Stimulated activated CD4-positive, alpha-beta T cell treated with anti-CD3 and anti-CD28 coated beads, TNF-alpha, amount 100 ng/mL, for 24 hours (primary cell): ENCODE measurements at places on chromosomes 1 and 21.
A peak's percentile ranks its signal among the peaks of the same experiment; 100 is the strongest.

- DNase-seq, result no peak
These were observed 97.6 kb upstream of the MAGI3 start for GRCh38 chr1:113292603-113293255.

DNA sequence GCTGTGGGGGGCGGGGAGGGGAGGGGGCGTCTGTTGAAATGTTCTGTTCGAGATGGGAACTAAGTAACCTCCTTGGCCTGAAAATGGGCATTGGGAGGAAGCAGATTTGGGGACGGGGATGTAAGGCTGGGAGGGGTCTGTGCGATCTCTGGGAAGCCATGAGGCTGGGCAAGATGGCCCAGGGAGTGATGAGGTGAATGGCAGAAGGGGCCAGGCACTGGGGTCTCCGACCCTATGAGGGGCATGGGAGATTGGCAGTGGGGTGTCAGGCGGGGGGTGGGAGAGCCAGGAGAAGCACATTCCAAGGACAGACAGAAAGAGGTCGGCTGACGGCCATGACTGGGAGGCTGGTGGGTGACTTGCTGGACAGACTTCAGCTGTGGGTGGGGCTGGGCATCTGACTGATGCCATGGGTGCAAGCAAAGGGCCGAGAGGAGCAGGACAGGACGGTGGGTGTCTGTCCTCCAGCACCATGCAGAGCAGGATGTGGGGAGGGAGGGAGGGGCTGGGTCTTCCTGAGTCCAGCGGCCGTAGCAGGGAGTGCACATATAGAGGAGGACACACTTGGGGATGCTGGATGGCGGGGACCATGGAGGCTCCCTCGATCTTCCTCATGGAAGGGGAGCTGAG is 30.0 kb upstream of the COL18A1 start:
- no peak for DNase-seq

GRCh38 chr1:108962681-108963051 is 618 bp downstream of the CLCC1 start:
- peak; percentile 35 for DNase-seq

GRCh38 chr1:21664806-21665588 is 4.2 kb downstream of the RAP1GAP start:
- DNase-seq, result no peak

GRCh38 chr1:62377043-62377562 is 57.9 kb upstream of the KANK4 start:
- DNase-seq, result no peak

DNA sequence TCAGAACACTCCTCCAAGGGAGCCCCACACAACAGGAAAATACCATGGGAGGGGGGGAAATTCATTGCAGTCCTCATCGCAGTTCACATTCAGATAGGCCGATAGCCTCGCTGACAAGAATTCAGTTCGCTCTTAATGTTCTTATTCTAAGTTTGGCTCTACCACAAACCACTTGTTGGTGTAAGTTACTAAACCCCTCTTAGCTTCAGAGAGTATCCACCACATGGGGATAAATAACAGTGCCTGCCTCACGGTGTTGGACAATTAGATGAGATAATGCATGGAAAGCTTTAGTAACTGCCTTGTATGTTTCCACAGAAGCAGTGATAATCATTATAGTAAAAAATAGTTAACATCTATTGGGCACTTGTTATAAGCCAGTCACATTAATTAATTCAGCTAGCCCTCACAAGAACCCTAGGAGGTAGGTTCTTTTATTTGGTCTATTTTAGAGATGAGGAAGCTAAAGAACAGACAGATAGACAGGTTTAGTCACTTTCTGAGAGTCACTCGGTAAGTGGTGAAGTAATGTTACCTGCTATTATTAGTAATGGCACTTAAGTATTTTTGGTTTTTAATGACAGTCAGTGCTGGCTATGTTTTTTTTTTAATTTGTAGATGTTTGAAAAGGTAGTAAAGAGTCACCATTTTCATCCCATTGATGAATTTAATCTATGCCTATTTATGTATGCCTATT is 10.1 kb downstream of the VAV3 start:
- no peak for DNase-seq

DNA sequence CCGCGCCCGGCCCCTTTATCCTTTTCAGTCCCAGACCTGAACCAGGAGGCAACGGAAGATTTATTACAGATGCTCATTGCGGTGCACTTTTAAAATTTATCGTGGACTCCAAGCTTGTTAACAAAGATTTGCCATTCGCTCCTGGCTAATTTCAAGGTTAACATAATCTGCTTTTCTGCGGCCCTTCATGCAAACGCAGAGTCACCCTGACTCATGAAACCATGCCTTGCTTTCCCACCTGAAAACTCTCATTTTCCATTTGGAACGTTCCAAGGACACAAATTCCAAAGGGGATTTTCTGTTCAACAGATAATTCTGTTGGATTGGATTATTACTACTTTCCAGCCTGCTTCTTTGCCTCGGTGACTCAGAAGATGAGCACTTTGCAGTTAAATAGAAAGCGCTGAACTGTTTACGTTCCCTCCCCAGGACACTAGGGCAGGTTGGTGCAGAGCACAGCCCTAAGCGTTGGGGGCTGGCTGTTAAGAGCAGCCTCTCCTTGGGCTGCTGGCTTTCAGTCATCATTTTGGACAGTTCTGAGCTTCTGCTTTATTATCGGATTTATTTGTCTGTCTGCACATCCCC is 51.1 kb downstream of the CD247 start:
- no peak for DNase-seq

DNA sequence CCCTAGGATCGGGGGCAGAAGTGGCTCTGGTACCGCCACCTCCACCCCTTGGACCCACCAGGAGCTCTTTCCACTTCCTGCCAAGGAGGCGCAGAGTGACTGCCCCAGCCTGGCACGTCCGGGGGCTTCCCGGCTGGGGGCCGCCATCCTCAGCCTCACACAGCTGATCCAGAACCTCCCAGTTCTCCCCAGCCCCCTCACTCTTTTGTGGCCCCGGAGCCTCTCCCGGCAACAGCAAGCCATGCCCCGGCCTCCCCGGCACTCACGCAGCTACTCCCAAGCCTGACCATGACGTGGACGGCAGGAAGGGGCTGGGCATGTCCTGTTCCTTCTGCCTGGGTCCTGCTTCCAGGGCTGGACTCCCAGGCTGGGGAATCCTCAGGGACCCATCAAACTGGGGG is 17.1 kb downstream of the TP73 start:
- DNase-seq, result no peak

- no peak for DNase-seq
These were observed 277.5 kb downstream of the PDE4B start for GRCh38 chr1:66069976-66070876.

DNA sequence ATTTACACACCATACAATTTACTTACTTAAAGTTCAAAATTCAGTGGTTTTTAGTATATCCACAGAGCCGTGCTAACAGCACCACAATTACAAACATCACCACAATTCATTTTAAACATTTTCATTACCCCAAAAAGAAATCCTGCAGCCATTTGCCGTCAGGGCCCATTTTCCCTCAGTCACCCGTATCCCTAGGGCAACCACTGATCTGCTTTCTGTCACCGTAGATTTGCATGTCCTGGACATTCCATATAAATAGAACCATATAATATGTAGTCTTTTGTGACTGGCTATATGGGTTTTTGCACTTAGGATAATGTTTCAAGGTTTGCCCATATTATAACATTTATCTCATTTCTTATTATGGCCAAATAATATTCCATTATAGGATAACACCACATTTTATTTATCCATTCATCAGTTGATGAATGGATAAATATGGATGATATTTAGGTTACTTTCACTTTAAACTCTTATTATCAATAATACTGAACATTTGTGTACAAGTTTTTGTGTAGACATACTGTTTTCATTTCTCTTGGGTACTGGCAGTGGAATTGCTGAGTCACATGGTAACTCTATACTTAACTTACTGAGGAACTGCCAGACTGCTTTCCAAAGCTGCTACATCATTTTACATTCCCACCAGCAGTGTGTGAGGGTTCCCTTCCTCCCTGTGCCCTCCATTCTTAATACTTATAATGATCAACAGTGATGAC is 68.9 kb downstream of the ST3GAL3 start:
- no peak for DNase-seq

GRCh38 chr1:94726981-94727685 is 93.0 kb upstream of the SLC44A3 start:
- DNase-seq, result no peak

DNA sequence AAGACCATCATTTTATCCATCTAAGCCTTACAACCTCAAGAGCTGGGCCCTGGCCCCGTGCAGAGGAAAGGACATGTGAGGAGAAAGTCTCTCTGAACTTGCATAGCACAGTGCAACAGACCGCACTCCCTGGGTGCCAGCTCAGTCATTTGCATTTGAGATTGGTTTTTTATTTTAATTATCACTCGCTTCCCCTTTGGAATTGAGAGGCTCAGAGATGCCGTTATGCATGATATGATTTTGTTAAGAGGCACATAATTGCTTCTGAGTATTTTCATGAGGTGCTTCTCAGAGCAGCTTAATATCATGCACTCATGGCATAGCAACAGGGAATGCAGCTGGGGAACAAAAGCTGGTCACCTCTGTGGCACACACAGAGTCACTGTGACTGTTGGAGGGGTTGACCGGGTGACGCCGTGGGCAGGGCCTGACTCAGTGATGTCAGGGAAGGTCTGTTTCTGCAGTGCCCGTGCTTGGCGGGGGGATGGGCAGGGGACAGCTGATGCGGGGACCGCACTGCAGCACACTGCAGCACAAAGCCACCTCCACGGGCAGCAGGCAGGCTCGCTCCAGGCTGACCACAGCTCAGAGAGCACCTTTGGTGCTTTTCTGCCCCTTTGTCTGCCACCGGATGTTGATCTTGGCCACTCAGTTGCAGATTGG is 43.2 kb upstream of the VAMP3 start:
- no peak for DNase-seq

DNA sequence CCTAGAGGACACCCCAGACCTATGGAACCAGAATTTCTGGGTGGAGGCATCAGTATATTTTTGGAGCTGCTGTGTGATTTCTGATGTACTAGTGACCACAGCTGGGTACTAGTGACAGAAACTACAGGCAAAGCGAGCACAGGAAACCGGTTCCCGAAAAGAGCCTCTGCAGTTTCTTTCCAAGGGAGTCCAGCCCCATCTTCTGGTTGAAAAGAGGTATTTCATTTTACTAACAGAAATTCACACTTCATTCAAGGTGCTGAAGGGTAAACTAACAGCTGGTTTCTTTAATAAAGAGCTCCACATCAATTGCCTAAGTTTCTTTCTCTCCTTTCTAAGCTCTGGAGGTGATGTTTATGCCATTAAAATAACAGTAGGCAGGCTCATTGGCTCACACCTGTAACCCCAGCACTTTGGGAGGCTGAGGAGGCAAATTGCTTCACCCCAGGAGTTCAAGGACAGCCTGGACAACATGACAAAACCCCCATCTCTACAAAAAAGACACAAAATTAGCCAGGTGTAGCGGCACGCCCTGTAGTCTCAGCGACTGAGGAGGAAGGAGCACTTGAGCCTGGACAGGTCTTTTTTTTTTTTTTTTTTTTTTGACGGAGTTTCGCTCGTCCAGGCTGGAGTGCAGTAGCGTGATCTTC is 22.0 kb downstream of the THAP3 start:
- DNase-seq, result no peak

DNA sequence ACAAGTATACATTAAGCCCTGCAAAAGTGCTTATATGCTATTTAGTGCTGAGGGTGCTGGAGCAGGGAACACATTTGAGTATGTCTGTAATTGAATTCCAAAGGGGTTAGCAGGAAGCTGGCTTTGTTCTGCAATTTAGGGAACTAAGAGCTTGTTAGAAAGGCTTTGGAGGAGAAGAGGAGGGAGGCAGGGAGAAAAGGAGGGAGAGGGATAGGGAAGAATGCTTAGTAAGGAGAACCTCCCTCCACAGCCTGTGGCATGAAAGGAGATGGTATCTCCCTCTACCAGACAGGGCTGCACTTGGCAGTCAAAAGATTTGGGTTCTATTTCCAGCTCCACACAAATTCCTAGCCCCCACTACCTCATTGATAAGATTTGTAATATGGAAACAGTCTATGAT is 217.8 kb downstream of the DAB1 start:
- DNase-seq, result no peak

GRCh38 chr1:1050577-1051052 is 23.5 kb downstream of the RNF223 start:
- no peak for DNase-seq

DNA sequence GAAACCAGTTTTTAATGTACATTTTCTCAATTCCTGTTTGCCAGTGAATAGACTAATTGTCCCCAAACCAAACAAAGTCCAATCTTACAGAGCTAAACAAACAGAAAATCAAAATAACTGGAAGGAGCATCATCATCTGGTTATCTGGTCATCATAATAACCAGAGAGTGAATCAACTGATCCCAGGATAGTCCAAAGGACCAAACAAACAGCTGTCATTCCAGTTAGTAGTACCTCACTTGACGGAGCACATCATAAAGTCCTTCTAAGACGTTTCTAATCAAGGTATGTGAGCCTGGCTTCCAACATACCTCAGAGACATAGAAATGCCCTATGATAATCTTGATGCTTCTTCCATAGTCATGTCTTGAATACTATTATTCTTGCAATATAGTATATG is 240.5 kb downstream of the LTN1 start:
- DNase-seq, result no peak

DNA sequence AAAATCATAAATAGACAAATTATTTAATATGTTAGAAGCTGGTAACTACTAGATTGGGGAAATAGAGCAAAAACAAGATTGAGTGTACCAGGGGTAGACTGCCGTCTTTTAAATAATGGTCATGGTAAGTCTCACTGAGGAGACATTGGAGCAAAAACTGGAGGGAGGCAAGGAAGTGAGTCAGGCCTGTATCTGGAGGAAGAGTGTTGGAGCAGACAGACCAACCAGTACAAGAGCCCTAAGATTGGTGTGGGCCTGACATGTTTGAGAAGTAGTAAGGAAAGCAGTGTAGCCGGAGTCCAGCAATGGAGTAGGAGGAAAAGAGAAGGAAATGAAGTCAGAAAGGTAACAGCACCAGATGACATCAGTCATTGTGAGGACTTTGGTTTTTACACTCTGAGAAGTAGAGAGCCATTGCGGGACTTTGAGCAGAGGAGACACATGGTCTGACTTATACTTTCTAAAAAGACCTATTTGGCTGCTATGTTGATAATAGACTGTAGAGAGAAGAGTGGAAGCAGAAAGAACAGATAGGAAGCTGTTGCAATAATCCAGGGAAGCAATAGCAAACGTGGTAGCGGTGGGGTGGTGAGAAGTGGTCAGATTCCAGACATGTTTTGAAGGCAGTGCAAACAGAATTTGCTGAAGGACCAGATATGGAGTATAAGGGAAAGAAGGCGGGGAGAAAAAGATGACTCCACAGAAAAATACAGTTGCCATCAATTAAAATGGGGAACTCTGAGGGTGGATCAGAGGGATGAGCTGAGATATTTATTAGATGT is 44.7 kb upstream of the GJA5 start:
- no peak for DNase-seq
